ENCODE measurements at places on chromosomes 16 and 17.

DNA sequence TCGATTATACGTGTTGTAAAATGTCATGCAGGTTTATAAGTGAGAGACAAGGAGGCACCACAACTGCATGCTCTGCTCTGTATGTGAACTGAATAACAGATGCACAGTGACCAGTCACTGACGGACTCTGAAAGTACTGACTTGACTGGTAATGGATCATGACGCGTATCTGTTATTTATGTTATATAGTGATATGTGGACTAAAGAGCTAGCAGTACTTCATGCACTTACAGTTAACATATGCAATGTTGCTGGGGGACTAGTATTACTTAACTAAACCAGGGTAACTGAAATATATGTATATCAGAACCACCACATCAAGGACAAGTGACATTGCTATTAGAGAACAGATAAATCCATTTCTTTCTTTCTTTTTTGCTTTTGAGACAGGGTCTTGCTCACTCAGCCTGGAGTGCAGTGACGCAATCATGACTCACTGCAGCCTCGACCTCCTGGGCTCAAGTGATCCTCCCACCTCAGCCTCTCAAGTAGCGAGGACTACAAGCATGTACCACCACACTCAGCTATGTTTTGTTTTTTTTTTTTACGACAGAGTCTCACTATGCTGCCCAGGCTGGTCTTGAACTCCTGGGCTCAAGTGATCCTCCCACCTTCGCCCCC, 17.2 kb downstream of the COIL start:
- no peak for DNase-seq

- no peak for DNase-seq
Observed at GRCh38 chr16:19780321-19780720, 62.2 kb downstream of the IQCK start.

DNA sequence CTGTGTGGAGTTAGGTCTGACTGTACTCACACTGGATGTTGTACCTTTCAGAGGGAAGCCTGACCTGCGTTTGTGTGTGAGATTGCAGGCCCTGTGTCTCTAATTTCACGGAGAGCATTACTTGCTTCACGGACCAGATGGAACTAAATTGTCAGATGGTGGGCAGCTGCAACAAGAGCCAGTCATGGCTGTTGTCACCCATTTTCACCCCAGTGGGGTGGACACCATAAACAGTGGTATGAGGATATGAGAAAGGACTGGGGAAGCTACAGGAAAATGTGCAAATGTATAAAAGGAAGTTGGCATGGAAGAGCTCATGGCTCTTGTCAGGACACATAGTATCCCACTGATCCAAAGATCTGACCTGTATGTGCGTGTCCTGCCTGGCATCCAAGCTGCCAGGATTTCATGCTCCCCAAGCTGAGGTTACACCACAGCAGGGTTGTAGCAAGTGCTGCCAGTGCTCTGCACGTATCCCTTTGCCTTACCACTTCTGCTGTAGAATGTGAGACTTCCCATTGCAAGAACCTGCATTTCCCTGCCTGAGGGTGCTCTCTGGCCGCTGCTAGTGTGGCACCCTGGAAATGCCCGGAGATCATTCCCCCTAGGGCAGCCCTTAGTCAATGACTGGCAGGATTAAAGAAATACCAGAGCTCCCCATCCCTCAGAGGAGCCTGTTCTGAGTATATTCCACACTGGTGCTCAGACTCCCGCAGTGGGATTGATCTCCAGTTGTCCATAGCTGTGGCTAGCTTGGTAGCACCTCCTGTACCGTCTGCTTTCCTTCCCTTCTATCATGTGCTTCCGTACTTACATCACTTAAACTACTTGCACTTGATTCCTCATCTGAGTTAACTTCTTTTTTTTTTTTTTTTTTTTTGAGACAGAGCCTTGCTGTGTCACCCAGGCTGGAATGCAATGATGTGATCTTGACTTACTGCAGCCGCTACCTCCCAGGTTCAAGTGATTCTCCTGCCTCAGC, 70.4 kb upstream of the TANC2 start:
- DNase-seq, result no peak

DNA sequence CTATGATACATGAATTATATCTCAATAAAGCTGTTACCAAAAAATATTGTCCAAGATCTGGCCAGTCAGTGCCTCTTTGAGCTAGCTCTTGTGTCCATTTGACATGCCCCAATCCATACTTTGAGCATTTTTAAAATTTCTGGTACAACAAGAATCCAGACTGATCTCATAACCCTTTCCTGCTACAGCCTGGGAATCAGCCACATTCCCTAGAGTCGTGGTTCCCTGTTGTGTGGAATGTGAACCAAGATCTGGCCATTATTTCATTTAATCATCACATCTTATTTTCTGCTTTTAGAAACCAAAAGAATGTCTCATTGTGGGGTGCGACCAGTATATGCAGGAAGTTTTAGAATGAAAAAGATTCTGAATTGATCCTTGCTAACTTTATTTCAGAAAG, 34.3 kb upstream of the RPRML start:
- DNase-seq, result no peak

DNA sequence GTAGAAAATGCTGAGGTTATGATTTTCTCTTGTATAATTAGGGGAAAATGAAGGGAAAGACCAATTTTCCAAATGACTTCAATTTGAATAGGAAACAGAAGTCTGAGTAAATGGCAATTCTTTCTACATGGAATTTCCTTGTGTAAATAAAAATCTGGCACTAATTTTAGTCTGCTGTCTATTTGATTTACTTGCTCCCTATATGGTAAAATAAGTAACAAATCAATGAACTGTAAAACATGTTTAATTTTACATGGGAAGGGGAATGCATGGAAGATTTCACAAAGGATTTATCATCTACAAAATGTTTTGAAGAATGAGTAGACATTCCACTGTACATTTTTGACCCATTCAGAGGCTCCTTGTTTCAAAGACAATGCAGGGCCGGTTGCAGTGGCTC, 811.6 kb upstream of the GOT2 start:
- no peak for DNase-seq

DNA sequence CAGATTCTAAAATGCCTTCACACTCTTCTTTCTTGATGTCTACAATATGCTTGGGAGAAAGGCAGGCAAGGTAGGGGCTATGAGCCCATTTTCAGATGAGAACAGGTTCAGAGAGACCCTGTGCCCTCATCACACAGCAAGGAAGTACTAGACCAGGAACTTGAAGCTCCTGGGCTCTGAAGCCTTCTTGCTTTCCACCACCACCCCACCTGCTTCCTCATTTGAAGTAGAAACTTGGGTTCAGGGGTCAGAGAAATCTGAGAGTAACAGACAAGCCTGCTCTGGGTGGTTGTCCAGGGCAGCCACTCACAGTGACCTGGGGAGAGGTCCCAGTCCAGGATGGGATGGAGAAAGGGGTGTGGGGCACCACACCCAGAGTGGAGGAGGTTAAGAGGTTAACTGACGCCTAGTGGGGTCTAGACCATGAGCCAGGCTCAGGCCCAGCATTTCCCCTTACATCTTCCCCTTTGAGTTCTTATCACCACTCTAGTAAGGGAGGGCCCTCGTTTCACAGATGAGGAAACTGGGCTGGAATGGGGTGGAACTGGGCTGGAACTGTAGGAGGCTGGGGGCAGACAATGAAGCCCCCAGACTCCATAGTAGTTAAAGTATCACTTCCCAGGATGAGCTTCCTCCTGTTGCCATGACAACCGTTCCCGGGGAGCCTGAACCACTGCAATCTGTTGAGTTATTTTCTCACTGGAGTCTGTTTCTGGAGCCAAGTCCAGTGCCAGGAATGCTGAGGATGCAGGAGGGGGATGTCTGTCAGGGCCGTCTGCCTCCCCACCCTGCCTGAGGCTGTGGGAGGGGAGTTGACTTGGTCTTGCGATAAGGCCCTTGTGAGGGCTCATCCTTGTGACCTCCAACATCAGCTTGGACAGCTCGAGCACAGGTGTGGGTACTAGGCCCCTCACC, 16.2 kb upstream of the PHF12 start:
- DNase-seq, result peak; percentile 59

DNA sequence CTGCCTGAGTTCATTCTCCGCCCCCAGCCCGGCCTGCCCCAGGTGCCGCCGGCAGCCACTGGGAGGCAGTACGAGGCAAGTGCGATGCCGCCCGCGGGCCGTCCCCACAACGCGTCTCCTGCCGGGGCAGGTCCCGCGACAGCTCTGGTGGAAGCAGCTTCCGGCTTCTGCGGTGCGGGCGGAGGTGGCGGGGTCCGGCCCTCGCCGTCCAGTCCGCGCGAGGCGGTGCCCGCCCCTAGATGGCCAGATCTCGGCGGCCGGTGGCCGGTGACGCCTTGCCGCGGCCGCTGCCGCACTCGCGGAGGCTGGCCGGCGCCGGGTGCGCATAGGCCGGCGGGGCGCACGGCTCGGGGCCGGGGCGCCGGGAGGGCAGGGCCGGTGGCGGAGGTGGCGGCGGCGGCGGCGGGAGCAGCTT, 1.8 kb downstream of the GJD3 start:
- peak; percentile 93 for DNase-seq

- no peak for DNase-seq
Observed at GRCh38 chr17:75723171-75723930, 2.1 kb downstream of the ITGB4 start.

DNA sequence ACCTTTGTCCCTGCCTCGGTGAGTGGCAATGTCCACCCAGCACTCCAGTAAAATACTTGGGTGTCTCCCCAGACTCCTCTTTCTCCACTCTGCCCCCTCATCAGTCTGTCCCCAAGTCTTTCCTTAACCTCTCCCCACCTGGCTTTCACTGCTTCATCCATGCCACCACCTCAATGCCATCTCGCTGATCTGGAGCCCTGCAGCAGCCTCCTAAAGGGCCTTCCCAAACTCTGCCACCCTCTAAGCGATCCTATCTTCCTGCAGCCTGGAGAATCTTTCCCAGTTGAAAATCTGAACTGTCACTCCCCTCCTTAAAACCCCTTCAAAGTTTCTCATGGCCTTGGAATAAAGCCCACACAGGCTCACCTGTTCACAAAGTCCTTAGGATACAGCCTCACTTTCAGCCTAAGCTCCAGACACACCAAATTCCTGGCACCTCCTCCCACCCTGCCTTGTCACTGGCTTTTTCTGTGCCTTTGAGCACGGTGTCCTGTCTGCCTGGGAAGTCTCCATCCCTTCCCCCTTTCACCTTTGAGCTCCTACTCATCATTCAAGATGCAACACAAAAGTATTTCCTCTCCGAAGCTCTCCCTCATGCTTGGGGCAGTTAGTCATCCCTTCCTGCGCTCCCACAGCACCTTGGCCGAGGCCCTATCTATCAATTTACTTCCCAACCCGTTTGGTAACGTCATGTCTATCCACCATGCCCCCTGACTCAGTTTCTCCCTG, 2.8 kb downstream of the WNK4 start:
- no peak for DNase-seq

GRCh38 chr17:73179387-73179786, 13.5 kb upstream of the COG1 start:
- no peak for DNase-seq

- no peak for DNase-seq
Observed at GRCh38 chr17:67335245-67335835, 31.0 kb downstream of the PSMD12 start.

DNA sequence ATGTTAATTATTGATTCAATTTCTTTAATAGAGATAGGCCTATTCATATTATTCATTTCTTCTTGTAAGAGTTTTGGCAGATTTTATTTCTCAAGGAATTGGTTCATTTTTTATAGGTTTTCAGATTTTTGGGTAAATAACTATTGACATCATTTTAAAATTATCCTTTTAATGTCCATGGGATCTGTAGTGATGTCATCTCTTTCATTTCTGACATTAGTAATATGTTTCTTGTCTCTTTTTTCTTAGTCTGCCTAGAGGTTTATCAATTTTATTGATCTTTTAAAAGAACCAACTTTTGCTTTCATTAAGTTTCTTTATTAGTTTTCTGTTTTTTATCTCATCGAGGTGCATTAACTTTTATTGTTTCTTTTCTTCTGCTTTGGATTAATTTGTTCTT, 162.6 kb downstream of the FTO start:
- no peak for DNase-seq

GRCh38 chr17:73283841-73284282, 22.2 kb upstream of the CPSF4L start:
- no peak for DNase-seq

DNA sequence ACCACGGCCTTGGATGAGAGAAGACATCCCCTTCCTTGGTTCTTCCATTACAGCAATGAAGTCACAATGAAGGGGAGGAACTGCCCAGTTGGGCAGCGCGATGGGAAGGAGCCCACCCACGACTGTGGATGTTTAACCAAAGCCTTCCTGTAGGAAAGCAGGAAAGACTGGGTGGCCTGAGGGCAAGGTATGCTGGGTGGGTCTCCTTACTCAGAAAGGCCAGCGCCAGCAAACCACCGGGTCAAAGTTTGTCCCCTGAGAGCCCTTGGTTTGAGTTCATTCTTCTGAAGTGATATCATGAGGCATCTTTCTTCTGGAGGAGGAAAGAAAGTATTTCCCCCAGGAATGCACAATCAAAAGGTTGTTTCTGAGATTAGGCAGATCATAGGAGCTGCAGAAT, 105.2 kb downstream of the C16orf95 start:
- no peak for DNase-seq

GRCh38 chr16:67907397-67908180, 14.5 kb downstream of the PSKH1 start:
- no peak for DNase-seq

DNA sequence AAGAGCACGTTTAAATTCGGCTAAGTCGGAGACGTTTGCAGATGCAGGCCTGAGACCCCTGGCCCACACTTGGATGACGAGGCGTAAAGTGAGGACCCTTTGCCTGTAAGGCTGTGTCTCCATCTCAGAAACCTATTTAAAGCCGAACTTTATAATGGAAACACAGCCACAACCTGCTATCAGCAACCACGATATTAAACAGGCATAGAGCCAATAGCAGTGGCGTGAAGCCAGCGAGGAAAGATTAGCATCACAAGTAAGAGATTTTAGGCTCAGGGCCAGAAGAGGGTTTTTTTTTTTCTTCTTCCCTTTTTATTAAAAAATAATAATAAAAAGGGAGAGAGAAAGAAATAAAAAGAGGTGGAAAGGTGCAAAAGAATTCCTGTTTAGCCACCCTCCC, 111.3 kb upstream of the NOL11 start:
- peak; percentile 67 for DNase-seq

DNA sequence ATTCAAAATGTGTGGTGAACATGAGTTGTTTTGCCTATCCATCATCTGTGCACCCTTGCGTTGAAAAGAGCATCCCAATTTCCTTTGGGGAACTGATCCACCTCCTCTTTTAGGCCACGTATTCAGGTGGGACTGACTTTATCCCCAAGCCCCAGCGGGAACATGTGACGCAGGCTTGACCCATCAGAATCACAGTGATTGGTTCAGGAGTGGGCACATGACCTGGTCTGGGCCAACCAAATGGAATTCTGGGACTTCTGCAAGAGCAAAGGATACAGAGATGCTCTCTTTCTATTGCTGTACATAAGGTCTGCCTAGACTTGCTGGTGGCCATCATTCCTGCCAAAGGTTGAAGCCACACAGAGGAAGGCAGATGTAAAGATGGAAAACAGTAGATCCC, 158.9 kb downstream of the IRX5 start:
- no peak for DNase-seq

Measured in hematopoietic multipotent progenitor cell treated with erythropoietin and hydrocortisone succinate and interleukin-3 and kit ligand, for 4 days (in vitro differentiated cells).